Naive thymus-derived CD8-positive, alpha-beta T cell (primary cell): ENCODE measurements at places on chromosomes 3 and 15.

DNA sequence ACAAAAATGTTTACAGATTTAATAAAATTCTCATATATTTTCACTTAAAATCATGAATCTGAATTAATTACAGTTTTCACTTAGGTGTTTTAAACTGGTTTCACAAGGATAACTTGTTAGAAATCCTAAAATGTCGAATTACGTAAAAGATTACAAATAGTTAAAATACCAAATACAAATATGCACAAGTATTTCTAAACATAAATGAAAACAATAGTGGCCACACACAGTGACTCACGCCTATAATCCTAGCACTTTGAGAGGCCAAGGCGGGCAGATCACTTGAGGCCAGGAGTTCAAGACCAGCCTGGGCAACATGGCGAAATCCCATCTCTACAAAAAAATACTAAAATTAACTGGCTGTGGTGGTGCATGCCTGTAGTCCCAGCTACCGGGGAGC lies 10.9 kb upstream of the TBL1XR1 start:
- no peak overlapping the region for H3K27ac ChIP-seq
- H3K4me1 ChIP-seq, result peaks cover 10% of the 10 kb centered on the region
- no peak overlapping the region for H3K4me3 ChIP-seq
- no peaks in the 10 kb centered on the region for H3K36me3 ChIP-seq
- no peaks in the 10 kb centered on the region for H3K27me3 ChIP-seq
- DNase-seq, result no peak

DNA sequence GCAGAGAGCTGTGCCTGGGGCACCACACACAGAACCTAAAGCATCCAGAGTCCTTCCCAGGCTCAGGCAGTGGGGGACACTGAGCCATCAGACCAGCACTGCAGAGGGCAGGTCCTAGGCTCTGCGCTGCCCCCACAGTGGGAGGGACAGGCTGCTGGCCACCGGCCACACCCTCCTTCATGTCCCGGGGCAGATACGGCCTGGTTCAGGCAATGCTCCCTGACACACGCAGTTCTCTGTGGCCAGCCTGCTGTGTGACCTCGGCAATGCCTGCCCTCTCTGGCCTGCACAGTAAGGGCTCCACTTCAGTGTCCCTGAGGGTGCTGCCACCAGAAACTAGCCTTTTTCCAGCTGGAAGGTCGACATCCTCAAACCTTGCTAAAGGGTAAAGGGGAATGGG lies 12.4 kb downstream of the LINGO1 start:
- DNase-seq, result no peak
- no peak overlapping the region for H3K27ac ChIP-seq
- H3K36me3 ChIP-seq, result no peaks in the 10 kb centered on the region
- no peak overlapping the region for H3K4me3 ChIP-seq

GRCh38 chr15:87597346-87598052 lies 659.0 kb downstream of the NTRK3 start:
- DNase-seq, result peak; percentile 31
- H3K27me3 ChIP-seq, result peaks cover 4% of the 10 kb centered on the region
- H3K27ac ChIP-seq, result no peak overlapping the region
- peak overlapping the region; percentile 34 for H3K4me3 ChIP-seq
- no peaks in the 10 kb centered on the region for H3K36me3 ChIP-seq
- H3K4me1 ChIP-seq, result peaks cover 18% of the 10 kb centered on the region

GRCh38 chr3:157499342-157499963 lies 3.8 kb downstream of the VEPH1 start:
- peaks cover 16% of the 10 kb centered on the region for H3K4me1 ChIP-seq
- H3K27ac ChIP-seq, result no peak overlapping the region
- no peak for DNase-seq
- H3K4me3 ChIP-seq, result peak overlapping the region; percentile 11
- H3K27me3 ChIP-seq, result peaks cover 32% of the 10 kb centered on the region
- H3K36me3 ChIP-seq, result no peaks in the 10 kb centered on the region

GRCh38 chr3:188822004-188822403 lies 349.8 kb upstream of the TPRG1 start:
- no peaks in the 10 kb centered on the region for H3K4me1 ChIP-seq
- no peak overlapping the region for H3K4me3 ChIP-seq
- no peaks in the 10 kb centered on the region for H3K27me3 ChIP-seq
- H3K36me3 ChIP-seq, result no peaks in the 10 kb centered on the region

DNA sequence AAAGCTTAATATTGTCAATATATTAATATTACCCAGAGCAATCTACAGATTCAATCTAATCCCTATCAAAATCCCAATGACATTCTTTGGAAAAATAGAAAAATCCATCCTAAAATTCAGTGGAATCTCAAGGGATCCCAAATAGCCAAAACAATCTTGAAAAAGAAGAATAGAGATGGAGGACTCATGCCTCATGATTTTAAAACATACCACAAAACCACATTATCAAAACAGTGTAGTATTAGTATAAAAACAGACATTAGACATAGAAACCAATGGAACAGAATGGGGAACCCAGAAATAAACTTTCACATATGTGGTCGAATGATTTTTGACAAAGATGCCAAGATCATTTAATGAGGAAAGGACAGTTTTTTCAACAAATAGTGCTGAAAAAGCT lies 14.6 kb downstream of the NEK4 start:
- H3K27ac ChIP-seq, result no peak overlapping the region
- no peak overlapping the region for H3K4me3 ChIP-seq
- peaks cover 95% of the 10 kb centered on the region for H3K36me3 ChIP-seq
- no peak for DNase-seq
- no peaks in the 10 kb centered on the region for H3K4me1 ChIP-seq

DNA sequence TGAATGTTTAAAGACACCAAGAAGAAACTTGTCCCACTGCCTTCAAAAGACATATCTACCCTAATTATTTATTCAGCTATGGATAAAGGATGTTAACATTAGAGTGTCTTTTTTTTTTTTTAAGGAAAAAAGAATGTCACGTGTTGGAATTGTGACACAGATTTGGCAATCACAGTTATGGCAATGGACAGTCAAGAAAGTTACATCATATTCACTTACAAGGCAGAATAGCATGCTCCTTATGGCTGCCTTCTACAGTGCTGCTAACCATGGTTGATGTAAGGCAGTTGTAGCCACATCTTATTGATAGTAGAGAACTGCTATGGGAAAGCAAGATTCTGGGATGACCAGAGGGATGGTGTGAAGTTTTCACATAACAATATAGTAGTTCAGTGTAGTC lies 128.8 kb upstream of the ZBTB20 start:
- no peak for DNase-seq
- H3K4me1 ChIP-seq, result peaks cover 1% of the 10 kb centered on the region
- H3K4me3 ChIP-seq, result no peak overlapping the region
- no peaks in the 10 kb centered on the region for H3K27me3 ChIP-seq
- no peak overlapping the region for H3K27ac ChIP-seq

DNA sequence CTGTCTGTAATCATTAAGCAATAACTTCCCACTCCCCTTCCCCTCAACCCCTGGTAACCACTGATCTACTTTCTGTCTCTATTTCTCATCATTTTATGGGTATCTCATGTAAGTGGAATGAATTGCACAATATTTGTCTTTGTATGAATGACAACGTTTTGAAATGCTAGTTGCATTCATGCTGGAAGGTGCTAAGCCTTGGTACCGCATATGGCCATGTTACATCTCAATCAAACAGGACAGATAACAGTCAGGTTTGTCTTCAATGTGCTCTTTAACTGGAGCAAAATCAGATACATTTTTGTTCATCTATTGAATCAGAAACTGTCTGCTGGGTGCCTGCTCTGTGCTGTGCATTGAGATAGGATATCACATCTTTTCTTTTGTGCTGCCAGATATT lies 134.2 kb downstream of the AGBL1 start:
- H3K27ac ChIP-seq, result no peak overlapping the region
- H3K4me3 ChIP-seq, result no peak overlapping the region
- peaks cover 75% of the 10 kb centered on the region for H3K27me3 ChIP-seq
- no peak for DNase-seq
- H3K36me3 ChIP-seq, result peaks cover 2% of the 10 kb centered on the region

DNA sequence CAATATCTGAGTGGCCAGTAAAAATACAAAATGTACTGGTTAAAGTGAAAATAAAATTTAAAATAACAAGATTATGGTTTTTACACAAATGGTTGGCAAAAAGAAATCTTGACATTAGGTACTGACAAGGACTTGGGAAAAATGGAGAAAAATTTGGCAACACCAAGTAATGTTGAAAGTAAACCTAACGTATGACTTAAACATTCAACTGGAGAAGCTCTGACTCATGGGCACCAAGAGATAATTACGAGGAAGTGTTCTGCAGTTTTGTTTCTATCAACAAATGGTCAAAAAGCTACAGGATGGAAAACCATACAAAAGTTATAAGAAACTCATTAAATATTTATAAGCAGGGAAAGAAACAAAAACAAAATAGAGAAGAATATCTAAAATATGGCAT lies 177.7 kb downstream of the ZNF385D start:
- no peaks in the 10 kb centered on the region for H3K27me3 ChIP-seq
- no peak overlapping the region for H3K4me3 ChIP-seq
- no peaks in the 10 kb centered on the region for H3K4me1 ChIP-seq
- no peak overlapping the region for H3K27ac ChIP-seq
- no peaks in the 10 kb centered on the region for H3K36me3 ChIP-seq

DNA sequence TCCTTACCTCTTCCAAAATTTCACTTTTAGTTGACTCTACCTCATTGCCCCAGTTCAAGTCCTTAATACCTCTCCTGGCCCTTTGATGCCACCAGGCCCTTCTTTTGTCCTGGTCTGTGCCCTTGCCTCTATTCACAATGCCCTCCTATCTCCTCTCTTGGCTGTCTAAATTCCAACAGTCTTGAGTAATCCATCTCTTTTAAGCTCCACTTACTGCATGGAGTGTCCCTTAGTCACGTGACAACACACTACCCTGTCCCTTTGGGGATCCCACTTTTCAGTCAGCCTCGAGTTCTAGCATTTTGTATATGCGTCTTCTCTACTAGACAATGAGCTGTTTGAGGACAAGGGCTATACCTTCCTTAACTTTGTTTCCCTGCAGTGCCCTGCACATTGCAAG lies 52.7 kb upstream of the SCN5A start:
- no peak overlapping the region for H3K4me3 ChIP-seq
- DNase-seq, result no peak
- peaks cover 4% of the 10 kb centered on the region for H3K27me3 ChIP-seq
- H3K36me3 ChIP-seq, result no peaks in the 10 kb centered on the region

- no peak overlapping the region for H3K4me3 ChIP-seq
- peaks cover 21% of the 10 kb centered on the region for H3K4me1 ChIP-seq
- no peak for DNase-seq
- H3K27ac ChIP-seq, result no peak overlapping the region
- no peaks in the 10 kb centered on the region for H3K36me3 ChIP-seq
- no peaks in the 10 kb centered on the region for H3K27me3 ChIP-seq
These were observed 27.0 kb downstream of the ADIPOQ start for GRCh38 chr3:186869253-186870100.

DNA sequence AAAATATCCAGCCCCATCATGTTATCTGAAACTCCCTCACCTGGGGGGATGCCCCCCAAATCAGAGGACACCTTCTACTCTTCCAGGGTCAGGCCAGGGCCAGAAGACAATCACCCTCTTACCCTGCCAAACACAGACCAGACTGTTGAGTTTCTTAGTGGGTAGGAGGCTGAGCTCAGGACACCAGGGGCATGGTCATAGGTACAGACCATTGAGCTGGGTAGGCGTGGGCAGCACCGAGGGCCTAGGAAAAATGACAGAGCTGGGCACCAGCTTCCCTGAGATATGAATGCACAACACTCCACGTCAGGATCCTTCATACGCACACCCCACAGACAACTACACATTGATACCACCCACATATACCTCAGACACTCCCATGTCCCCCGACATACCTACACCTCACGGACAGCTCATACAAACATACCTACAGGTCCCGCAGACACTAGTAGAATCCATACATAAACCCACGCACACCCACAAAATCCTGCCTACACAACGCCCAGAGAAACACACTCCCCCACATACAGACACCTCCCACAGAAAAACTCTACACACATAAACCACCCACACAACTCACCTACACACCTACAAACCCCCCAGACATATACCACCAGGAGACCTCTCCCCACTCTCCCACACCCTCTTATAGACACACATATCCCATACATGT lies 11.8 kb downstream of the AP3B2 start:
- H3K4me3 ChIP-seq, result no peak overlapping the region
- peaks cover 15% of the 10 kb centered on the region for H3K27me3 ChIP-seq
- no peak for DNase-seq
- no peak overlapping the region for H3K27ac ChIP-seq
- no peaks in the 10 kb centered on the region for H3K4me1 ChIP-seq

- H3K27ac ChIP-seq, result no peak overlapping the region
- no peak for DNase-seq
- H3K4me1 ChIP-seq, result no peaks in the 10 kb centered on the region
- H3K36me3 ChIP-seq, result no peaks in the 10 kb centered on the region
- H3K4me3 ChIP-seq, result no peak overlapping the region
- H3K27me3 ChIP-seq, result peaks cover 20% of the 10 kb centered on the region
These were observed 20.5 kb downstream of the GJD2 start for GRCh38 chr15:34734303-34734702.

DNA sequence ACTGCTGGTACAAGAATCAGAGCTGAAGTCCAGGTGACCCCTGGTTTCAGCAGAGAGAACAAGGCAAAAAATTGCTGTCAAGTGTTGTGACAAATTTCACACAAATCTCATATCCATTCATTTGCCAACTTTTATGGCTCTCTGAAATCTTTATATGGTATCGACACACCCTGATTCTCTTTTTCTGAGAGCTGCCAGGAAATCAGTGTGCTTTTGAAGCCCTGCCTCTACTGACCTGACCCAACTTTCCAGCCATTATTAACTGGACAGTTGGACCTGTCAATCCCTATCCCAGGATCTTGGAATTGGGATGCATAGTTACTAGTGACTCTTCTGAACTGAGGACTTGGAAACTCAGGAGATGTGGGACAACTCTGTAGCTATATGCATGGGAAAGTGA lies 288.2 kb upstream of the GADL1 start:
- H3K36me3 ChIP-seq, result no peaks in the 10 kb centered on the region
- no peak for DNase-seq
- no peak overlapping the region for H3K27ac ChIP-seq
- H3K27me3 ChIP-seq, result no peaks in the 10 kb centered on the region
- no peaks in the 10 kb centered on the region for H3K4me1 ChIP-seq
- no peak overlapping the region for H3K4me3 ChIP-seq

GRCh38 chr3:179166561-179167201 lies 18.5 kb downstream of the PIK3CA start:
- no peak for DNase-seq
- no peaks in the 10 kb centered on the region for H3K27me3 ChIP-seq
- peaks cover 63% of the 10 kb centered on the region for H3K4me1 ChIP-seq
- no peak overlapping the region for H3K27ac ChIP-seq
- peaks cover 13% of the 10 kb centered on the region for H3K36me3 ChIP-seq
- H3K4me3 ChIP-seq, result no peak overlapping the region

GRCh38 chr3:148863814-148864213 lies 1.3 kb upstream of the CPA3 start:
- no peak overlapping the region for H3K27ac ChIP-seq
- DNase-seq, result no peak
- H3K36me3 ChIP-seq, result no peaks in the 10 kb centered on the region
- no peaks in the 10 kb centered on the region for H3K4me1 ChIP-seq
- H3K4me3 ChIP-seq, result no peak overlapping the region
- H3K27me3 ChIP-seq, result peaks cover 14% of the 10 kb centered on the region
